ENCODE measurements at places on chromosomes 3 and 15.

DNA sequence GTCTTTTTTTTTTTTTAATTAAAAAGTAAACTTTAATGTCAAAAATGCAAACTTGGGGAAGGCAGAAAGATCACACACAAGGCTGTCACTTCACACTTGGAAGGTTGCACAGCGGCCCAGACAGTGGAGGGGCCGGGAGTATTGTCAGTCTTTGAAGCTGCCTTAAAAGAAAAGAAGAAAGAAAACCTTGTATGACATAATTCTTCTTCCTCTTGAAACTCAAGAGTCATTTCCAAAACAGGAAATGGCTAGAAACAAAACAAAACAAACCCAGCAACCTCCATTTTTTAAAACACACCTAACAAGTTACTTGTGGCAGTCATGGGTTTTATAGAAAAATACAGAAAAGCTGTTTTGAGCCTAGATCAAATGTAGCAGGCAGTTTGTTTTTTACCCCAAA is 68.1 kb upstream of the MAGI1 start:
- no peak for DNase-seq

- DNase-seq: no peak
Observed at GRCh38 chr3:167736264-167736787, 805 bp downstream of the SERPINI1 start.

- peak; percentile 83 for DNase-seq
Observed at GRCh38 chr3:149342413-149343380, 9.3 kb upstream of the TM4SF18 start.

DNA sequence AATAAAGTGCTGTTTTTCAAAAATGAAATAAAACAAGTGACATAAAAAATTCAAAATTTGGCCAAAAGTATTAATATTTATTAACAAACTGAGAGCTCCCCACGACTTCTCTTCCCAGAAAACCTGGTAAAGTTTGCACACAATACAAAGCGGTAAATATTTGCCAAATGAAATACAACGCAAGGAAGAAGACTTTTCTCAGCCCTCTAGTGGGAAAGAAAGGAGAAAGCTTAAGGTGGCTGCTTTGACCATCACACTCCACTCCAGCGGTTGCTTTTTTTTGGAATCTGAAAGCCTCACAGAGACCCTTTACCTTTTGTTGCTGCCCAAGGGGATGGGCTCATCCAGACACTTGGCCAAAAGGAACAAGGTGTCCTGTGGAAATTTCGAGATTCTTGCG is 1.1 kb upstream of the GK5 start:
- DNase-seq: no peak

DNA sequence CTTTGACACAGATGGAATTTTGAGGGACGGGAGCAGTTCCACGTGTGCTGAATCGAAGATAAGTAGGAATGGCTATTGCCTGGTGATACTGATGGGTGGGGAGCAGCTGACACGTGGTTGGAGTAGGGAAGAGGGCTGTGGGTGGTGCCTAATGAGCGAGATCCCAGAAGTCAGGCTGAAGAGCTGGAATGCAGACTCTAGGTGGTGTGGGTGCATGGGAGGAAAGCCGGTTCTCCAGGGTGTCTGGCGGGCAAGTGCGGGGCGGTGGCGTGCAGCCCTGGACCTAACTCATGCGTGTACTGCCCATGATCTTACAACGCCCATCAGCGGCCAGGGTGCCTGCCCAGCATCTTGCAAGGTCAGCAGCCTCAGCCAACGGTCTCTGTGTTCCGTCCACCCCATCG is 63.1 kb downstream of the ARNT2 start:
- peak; percentile 36 for DNase-seq

DNA sequence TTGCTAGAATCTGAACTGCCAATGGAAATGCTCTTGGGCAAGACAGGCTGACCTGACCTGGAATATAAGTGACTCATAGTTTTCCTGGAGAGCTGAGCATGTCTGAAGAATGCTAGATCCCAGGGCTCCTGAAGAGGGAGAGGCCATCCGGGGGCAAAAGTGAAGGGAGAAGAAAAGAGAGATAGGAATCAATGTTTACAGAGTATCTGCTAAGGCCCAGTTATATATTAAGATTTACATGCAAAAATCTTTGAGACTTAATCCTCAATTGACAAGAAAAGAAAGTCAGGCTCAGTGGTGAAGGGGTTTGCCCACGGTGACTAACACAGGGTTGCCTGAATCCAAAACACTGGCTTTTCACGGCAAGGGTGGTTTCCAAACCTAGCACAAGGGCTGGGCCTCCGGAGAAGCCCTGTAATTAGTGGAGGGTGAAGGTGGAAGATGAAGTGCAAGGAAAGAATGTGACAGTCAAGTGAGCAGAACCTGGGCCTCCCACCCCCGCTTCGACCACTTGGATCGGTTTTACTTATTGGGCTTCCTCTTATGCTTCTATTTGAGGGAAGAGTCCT is 91.7 kb upstream of the FGF12 start:
- DNase-seq: peak; percentile 67

- peak; percentile 28 for DNase-seq
Observed at GRCh38 chr3:32405155-32405554, 13.5 kb downstream of the CMTM7 start.

- DNase-seq: no peak
Observed at GRCh38 chr3:150610785-150611184, 7.7 kb downstream of the SELENOT start.

DNA sequence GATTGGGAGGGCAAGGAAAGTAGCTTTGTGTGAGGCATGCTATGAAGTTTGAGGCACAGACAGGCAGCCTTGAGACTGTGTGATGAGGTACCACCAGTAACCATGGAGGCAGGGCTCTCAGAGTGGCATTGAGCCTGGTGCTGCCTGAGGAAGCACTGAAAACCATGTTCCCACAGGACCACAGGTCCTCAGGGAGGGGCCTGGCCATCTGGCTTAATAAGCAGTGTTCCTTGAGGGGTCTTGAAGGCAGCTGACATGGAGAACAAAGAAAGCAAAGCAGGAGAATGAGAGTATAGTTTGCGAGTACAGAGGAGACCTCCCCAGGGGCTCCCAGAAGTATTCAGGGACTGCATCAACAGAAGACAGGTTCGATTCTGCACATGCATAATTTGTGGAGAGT is 346.6 kb downstream of the EPHB1 start:
- no peak for DNase-seq

DNA sequence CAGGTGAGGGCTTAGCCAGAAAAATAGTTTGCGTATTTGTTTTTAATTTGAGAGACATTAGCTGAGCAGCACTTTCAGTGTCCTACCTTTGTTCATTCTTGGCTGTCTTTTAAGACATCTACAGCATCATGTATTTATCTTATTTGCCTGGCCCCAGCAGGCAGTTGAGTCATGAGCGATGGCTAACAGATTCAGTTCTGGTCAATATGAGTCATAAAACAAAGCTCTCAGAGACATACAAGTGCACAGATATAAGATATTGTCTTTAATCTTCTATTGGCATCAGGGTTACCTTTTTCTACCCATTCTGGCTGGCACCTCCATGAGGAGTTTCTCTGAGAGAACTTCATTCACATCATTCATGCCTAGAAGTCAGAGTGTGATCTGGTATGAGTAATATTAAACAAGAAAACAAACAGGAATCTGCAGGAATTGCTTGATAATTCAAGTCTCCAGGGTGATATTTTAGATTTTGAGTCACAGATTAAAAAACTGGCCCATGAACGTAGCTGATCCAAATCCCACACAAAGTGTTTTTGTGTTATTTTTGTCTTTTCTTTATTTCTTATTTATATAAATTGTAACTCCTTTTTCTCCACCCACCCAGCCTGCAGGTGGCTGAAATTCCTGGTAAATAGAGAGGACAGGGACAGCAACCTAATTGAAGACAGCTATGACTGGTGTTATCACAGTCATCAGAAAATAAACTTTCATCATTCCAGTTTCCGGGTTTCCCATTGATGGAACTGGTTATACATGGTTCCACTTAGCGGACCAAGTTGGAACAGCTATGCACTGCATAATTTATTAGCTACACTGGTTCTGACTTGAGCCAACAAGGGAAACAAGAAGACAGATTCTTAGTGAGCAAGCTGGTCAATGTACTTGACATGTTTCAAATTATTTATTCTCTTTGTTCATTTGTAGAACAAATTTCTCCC is 47.3 kb downstream of the PLSCR2 start:
- peak; percentile 61 for DNase-seq

- no peak for DNase-seq
Observed at GRCh38 chr3:133747907-133748639, 1.9 kb downstream of the TF start.
